HuH-7.5 (cell line): ENCODE measurements at places on chromosomes 1 and 21.

- DNase-seq = no peak
Observed at GRCh38 chr1:113615425-113615824, 143.9 kb downstream of the PHTF1 start.

DNA sequence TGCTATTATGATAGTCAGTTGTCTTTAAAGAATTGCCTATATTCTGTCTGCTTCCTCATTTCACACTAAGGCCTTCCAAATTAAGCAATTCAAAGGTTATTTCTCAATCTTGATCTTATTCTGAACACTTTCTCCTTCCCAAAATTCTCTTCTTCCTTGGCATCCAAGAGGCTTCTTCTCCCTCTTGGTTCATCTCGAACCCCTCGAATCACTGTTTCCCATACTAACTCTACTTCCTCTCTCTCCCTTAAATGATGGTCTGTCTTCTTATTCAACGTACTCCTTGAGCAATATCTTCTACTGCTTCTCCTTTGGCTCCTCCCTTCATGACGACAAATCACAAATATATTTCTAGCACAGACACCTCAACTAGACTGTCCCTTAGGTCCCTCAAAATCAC, 4.5 kb downstream of the COPA start:
- no peak for DNase-seq

DNA sequence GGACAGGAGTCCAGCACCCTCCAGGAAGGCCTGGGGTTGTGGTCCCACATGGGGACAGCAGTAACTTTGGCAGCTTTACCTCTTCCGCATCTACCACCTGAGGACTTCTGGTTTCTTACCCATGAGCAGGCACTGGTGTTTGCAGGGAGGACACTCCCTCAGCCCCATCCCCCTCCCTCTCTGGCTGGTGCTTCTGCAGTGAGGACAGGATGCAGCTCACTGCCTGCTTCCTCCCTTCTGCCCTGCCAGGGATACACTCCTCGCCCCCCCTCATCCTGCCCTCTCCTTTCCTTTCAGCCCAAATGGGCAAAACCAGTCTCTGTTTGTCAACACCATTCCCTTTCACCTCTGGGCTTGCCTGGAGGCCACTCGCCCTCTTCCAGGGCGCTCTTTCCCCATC, 62.4 kb downstream of the KIRREL1 start:
- no peak for DNase-seq

DNA sequence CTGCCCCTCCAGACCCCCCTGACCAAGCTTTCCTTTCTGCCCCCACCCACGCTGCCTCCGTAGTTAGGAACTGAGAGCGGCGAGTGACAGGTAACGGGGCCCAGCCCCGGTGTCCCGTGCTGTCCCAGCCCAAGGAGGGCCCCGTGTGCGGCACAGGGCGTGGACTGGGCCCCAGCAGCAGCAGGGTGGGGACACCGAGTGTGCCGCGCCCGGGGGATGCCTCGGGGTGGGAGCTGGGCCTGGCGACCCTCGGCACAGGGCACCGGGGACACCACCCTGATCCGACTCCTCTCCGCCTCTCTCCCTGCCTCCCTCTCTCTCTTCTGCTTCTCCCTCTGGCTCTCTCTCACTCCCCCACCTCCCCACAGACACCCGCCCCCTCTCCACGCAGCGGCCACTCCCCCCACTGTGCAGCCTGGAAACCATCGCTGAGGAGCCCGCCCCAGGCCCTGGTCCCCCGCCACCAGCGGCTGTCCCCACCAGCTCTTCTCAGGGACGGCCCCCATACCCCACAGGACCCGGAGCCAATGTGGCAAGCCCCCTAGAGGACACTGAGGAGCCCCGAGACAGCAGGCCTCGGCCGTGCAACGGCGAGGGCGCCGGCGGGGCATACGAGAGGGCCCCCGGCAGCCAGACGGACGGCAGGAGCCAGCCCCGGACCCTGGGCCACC, 22.7 kb downstream of the PANK4 start:
- DNase-seq = no peak

DNA sequence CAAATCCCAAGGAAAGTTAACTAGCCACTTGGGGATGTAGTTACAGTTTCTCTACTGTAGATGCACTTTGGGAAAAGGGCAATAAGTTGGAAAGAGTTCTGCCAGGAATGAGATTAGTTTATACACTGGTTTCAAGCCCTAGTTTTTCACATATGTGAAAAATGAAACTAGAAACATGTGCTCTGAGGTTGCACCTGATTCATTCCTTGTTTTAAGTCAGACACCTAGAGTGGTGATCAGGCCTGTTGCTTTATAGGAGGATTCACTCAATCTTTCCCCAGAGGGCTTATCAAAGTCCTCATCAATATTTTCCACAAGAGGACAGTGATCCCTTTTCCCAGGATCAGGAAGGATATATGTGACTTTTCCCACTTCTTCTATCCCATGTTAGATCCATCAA, 515.9 kb upstream of the PKN2 start:
- no peak for DNase-seq

DNA sequence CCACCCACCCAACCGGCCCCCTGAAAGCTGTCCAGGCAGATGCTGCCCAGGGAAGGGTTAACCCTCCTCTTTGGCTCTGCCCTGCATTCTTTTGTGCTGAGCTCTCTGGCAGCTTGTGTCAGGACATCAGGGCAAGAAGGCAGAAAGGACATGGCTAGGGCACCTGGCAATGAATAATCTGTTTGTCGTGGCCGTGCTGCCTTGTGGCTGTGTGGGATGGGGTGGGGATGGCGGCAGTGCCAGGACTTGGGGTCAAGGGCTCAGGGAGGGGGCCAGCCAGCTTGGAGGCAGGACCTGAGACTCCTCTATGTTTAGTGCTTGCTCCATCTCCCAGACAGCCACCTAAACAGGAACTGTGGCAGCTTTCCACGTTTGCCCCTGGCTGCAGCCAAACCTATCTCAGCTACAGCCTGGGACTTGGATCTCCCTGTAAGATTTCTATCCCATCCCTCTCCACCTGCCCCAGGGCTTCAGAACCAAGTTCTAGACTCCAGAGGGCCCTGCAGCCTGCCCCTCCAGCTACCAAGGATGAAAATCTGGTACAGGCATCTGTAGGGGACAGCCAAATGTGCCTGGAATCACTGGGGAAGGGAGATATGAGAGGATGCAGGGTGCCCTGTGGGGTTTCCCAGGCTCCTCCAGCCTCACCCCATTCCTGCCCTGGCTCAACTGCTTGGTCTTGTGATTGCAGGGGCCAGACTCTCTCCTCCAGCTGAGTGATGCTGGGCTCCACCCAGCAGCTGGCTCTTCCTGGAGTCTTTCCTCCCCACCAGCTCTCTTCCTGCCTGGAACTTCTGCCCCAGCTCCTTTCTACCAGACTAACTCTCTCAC, 9.6 kb upstream of the GPR37L1 start:
- no peak for DNase-seq

DNA sequence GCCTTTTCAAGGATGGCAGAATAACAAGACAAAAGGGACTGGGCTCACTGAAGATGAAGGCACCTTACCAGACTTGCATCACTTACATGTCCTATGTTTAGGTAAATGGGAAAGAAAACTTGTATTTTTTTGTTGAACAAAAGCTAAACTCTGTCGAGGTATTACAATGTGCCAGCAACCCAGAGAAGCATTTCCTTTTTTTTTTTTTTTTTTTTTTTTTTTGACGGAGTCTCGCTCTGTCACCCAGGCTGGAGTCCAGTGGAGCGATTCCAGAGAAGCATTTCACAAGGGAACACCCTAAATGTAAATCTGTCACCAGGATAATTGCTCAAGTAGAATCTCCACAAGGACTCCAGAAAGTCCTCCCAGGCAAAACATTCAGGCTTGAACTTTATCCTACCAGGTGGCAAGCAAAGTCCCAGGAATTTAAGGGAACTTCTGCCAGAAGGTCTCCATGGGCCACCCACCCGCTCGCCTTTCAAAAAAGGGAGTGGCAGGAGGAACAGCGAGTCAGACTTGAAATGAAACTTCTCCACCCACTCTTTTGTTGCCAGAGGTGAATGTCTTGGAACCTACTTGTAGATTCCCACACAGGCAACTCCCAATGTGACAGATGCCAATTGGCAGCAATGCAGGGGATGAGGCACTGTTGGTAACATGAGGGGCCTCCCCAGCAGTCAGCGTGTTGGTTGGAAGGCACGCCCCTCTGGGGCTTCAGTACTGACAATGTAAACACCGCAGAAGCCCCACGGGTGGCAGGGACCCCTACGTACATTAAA, 125.0 kb downstream of the TIAM1 start:
- no peak for DNase-seq

DNA sequence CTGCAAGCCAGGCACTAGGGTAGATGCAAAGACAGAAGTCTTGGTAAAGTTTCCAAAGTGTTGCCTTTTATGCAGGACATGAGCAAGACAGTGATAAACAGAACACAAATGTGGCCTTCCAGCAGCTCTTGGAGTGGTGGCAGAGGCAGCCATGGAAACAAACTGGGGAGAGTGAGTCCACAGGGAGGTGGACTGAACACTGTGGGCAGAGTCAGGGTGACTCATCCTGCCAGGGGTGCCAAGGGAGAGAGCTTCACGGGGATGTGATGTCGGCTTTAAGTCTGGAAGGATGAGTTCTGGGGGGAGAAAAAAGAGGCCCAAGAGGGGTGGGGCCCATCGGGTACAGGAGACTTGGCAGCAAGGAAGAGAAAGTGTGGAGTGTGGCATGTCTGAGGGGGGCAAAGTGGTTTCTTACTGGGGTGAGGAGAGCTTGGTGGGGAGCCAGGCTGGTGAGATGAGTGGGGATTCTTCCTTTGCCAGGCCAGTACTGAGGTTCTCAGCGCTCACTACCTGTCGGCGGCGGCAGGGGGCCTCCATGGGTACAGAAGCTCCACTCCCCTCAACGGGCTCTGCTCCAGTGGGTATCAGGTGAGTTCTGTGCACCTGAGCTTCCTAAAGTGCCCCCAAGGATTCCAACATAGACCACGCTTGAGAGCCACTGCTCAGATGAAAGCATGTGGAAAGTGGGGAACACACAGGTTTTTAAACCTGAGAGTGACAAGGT, 41.8 kb downstream of the KIAA0040 start:
- no peak for DNase-seq

DNA sequence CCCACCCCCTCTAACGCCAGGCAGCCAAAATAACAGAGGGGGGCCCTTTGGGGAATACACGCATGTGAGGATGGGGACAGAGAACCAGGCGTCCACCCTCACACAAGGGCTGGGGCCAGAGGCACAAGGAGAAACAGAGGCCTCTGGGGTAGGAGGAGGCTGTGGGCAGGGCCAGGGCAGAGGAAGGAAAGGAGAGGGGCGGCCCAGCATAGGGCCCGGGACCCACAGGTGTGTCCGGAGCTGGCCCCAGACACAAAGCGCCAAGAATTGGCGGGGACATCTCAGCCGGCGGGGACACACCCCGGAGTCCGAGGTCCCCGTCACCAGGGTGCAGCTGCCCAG, 6.7 kb downstream of the PLEKHG5 start:
- DNase-seq = no peak

DNA sequence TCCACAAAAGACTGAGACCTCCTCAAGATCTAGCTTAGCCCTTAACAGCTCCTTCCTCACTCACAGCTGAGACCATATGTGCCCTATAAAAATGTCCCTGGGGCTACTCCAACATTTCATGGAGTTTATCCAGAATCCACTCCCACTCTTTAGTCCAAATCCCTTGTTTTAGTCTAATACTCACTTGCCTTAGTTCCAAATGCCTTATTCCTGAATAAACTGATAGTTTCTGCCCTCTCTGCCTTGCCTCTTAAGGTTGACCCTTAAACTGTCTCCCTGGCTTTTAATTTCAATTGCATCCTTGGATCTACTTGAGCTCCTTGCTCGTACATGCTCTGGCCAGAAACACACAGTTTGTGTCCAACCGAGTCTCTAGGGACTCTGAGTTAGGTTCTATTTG, 47.3 kb upstream of the LYPLAL1 start:
- no peak for DNase-seq

GRCh38 chr1:2821966-2822620, 20.6 kb upstream of the TTC34 start:
- DNase-seq = peak; percentile 64

DNA sequence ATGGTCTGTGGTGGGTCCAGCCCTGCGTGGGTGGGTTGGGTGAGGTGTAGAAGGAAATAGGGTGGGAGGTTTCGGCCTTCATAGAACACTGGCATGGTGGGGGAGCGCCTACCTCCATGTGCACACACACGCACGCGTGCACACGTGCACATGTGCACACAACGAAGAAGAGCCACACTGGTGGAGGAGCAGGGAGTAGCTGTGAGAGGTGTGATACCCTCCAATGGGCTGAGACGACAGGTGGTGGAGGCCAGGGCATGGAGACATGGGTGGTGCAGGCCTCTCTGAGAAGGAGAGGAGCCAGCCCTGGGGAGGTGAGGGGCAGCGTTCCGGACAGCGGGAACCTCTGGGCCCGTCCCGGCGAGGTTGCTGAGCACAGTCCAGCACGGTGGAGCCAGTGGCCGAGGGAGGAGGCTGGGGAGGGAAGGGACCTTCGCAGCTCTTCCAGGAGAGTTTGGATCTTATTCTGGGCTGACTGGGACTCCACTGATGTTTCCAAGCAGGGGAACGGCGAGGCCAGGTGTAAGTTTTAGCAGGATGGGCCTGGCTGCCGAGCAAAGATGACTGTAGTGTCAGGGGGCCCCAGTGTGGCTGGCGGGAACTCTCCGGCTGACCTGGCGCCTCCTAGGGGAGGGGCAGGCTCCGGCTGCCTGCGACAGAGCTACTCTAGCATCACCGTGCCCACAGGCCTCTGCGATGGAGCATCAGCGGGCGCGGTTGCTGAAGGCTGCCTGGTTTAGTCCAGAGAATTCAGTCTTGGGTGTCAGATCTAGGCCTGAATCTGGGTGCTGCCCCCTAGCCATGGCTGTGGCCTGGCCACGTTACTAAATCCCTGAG, 107.2 kb downstream of the ARHGEF10L start:
- no peak for DNase-seq

- peak; percentile 85 for DNase-seq
Observed at GRCh38 chr1:11784993-11785769, 20.6 kb downstream of the MTHFR start.

- peak; percentile 91 for DNase-seq
Observed at GRCh38 chr1:182391362-182392049, at the start of gene GLUL. GLUL (minus strand) TSS chr1:182391790; CDS start chr1:182388737, 3,053 bp downstream.

GRCh38 chr1:115982400-115982799, 6.1 kb downstream of the SLC22A15 start:
- no peak for DNase-seq

DNA sequence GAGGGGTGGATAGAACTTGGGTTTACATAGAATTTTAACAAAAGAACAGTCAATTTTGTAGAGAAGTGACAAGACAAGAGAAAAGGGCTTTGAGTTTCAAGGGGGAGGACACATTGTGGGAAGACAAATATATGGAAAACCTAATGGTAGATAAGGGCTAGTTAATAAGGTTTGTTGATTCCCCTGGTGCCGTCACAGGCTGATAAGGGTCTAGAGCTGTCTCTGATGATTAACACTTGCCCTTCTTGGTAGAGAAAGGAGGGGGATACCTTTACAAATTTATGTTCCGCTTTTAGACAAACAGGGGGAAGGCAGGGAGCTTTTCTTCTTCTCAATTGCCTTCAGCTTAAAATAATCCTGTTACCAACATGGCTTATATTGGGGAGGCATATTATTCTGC, 124.3 kb downstream of the ETS2 start:
- DNase-seq = no peak

- no peak for DNase-seq
Observed at GRCh38 chr1:240577095-240577494, 34.9 kb downstream of the GREM2 start.

GRCh38 chr1:203913073-203913521, 51.7 kb downstream of the SNRPE start:
- DNase-seq = no peak

GRCh38 chr1:230548357-230548756, 93.9 kb upstream of the COG2 start:
- DNase-seq = no peak

GRCh38 chr21:15496911-15497310, 232.9 kb upstream of the USP25 start:
- no peak for DNase-seq

- no peak for DNase-seq
Observed at GRCh38 chr1:7930645-7931445, 9.8 kb downstream of the TNFRSF9 start.
